ENCODE measurements at places on chromosomes 3 and 15. TPM values are rescaled to one million over a fixed set of nuclear protein-coding genes. Genes with fewer than 3 reads are reported as not detected.

The NR2E3 gene
- not detected for total RNA-seq

DNA sequence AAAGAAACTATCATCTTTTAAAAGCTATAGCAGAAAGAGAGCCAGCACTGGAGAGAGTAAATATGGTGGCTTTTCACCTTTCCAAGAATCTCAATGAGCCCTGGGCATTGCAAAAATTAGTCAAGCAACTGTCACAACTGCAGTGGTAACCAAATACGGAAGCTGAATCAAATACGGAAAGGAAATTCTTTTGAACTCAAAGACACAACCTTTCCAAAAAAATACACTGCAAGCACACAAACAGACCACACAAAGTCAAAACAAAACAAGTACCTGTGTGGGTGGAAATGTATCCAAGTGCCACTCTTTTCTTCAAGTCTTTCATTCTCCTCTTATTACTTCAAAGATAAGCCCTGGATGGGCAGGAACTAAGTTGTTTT, 17.6 kb downstream of the VGLL4 start:
- no peak for DNase-seq

DNA sequence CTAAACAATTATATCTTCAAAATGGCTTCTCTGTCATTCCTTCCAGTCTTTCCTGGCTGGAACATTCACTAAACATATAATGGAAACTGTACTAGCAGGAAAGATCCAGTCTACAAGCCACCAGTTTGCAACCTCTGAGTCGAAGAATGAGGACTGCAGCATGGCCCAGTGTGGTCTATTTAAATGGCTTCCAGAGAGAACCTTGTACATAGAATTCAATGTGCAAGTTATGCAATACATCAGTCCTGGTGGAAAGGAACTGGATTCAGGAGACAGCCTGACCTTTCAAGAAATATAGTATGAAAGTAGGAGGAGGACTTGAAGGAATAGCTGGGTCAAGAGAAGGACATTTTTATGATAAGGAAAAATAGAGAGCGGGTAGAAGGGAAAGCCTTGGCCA, 49.9 kb downstream of the NEK10 start:
- no peak for DNase-seq

- DNase-seq: no peak
These were observed 51.5 kb downstream of the TGFBR2 start for GRCh38 chr3:30657914-30658313.

- DNase-seq: no peak
These were observed 769 bp downstream of the C2CD4A start for GRCh38 chr15:62067448-62068044.

All from right atrium auricular region (tissue), 2 donors.